Renal cortex interstitium (tissue), 15 donors: ENCODE measurements at places on chromosomes 6 and 20.

- no peak for DNase-seq
Measured at GRCh38 chr20:48191200-48191599, 405.9 kb upstream of the SULF2 start.

DNA sequence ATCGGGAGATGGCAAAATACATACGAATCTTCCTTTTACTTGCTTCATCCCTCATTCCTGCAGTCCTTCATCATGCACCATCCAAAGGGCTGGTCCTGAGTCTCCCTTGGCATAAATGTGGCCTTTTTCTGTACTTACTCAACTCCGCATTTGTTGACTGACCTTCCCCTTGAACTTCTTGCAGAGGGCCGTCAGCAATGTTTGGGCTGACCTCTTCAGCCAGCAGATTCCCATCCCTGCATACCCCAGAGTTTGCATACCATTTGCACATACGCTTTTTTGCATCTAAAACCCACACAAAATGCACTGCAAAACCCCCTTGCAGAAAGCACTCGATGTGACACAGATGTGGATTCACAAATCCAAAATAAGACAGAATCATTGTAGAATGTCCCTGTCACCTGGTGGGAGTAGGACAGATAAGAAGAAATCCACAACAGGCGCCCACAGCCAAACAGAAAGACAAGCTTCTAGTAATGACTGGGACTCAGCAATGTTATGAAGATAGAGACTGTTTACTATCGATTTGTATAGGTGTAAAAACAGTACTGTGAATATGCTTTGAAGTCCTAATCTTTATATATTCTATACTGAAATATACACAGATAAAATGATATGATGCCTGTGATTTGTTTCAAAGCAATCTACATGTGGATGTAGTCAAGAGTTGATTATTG is 45.8 kb downstream of the TBC1D7 start:
- no peak for DNase-seq

GRCh38 chr6:75581231-75581630 is 20.4 kb upstream of the SENP6 start:
- no peak for DNase-seq

GRCh38 chr20:49166534-49167449 is 21.3 kb downstream of the STAU1 start:
- no peak for DNase-seq

- DNase-seq: no peak
Measured at GRCh38 chr20:21534886-21535285, 21.0 kb upstream of the NKX2-2 start.

- no peak for DNase-seq
Measured at GRCh38 chr6:13563009-13563408, 11.4 kb upstream of the SIRT5 start.

- DNase-seq: no peak
Measured at GRCh38 chr20:1465470-1466210, 1.0 kb downstream of the NSFL1C start.

DNA sequence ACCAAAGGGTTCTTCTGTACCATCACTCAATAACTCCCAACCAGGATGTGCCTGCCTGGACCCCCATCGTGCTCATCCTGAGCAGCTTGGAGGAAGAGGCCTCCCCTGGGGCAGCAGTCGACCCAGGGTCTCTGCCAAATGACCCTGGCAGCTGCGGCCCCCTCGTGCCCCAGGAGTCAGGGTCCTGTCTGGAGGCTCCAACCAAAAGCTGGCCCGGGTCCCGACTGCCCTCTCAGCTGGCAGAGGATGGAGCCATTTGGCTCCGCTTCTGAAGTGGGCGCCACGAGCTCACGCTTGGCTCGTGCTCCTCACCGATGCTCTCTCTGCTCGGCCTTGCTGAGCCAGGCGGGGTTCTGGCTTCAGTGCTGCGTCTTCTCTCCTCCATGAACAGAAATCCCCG is 56.8 kb downstream of the TFAP2C start:
- DNase-seq: no peak

- no peak for DNase-seq
Measured at GRCh38 chr20:61799394-61799923, 266.2 kb downstream of the TAF4 start.

- DNase-seq: no peak
Measured at GRCh38 chr6:169415179-169415578, 161.5 kb upstream of the THBS2 start.

DNA sequence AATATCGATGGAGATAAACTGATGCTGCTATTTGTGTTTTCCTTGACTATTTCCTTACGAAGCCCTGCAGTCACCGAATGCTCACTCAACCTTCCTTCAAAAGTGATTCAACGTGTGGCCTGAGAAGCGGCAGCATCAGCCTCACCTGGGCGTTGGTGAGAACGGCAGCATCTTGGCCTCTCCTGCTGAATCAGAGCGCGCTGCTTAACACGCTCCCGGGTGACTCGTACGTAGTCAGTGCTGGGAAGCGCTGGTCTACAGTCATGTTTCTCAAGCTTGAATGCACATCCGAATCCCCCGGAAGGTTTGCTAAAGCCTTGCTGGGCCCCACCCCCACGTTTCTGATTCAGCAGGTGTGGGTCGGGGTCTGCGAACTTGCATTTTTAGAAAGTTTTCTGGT is 214.1 kb upstream of the RREB1 start:
- DNase-seq: no peak

DNA sequence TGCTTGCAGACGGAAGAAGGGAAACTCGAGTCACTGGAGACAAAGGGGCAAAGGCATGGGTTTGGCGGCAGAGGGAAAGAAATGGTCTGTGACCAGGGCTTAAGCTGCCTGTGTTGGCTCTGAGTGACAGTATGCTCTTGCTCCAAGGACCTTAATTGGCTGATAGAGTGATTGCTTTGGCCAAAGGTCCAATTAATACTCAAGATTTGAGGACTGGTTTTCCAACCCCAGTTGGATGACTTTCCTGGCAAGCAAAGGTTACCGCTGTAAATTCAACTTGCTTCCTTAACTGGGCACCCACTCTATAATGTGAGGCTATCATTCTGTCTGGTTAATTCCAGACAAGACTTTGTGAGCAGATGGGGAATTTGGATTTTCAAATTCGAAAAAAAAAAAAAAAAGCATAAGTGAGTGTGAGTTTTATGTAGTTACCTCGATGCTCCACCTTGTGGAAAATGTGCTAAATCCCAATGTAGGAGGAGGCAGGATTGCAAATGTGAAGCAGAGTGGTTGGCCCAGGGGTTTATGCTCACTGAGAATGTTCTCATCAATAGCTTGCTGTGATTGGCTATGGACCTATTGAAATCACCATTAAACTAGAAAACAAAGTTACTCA is 150.7 kb upstream of the GMDS start:
- DNase-seq: no peak

GRCh38 chr6:2296781-2297180 is 51.4 kb upstream of the GMDS start:
- no peak for DNase-seq

GRCh38 chr6:104509355-104509754 is 350.4 kb downstream of the HACE1 start:
- DNase-seq: no peak

DNA sequence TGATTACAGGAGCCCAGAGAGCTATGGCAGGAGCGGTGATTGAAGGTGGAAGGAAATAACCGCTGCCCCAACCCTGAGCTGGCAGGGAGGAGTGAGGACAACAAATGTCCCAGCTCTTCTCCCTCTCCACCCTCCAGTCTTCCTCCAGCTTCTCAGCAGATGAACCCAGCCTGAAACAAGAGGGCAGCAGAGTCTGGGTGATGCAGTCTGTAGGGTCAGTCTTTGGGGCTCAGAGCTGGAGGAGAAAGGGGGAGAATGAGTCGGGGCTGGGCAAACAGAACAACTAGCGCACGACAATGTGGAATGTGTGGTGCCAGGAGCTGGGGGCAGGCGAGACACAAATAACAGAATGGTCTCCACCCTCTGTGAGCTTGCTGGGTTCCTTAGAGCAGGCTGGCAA is 4.5 kb upstream of the GUCA1A start:
- DNase-seq: no peak

- peak; percentile 62 for DNase-seq
Measured at GRCh38 chr6:158060455-158061360, 79.0 kb downstream of the SYNJ2 start.

DNA sequence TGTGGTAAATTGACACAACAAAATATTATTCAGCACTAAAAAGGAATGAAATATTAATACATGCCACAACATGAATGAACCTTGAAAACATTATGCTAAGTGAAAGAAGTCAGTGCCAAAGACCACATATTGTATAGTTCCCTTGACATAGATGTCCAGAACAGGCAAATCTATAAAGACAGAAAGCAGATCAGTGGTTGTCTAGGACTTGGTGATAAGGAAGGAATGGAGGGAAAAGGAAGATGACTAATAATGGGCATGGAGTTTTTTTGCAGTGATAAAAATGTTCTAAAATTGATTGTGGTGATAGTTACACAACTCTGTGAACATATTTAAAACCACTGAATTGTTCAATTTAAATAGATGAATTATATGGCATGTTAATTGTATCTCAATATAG is 32.5 kb downstream of the TBX18 start:
- no peak for DNase-seq

GRCh38 chr20:44111712-44112335 is 75.2 kb downstream of the JPH2 start:
- no peak for DNase-seq

- no peak for DNase-seq
Measured at GRCh38 chr6:159578629-159579028, 114.4 kb downstream of the SOD2 start.

- DNase-seq: no peak
Measured at GRCh38 chr6:97842521-97842920, 559.5 kb upstream of the MMS22L start.

GRCh38 chr20:10653599-10654249 is 20.1 kb downstream of the JAG1 start:
- no peak for DNase-seq

DNA sequence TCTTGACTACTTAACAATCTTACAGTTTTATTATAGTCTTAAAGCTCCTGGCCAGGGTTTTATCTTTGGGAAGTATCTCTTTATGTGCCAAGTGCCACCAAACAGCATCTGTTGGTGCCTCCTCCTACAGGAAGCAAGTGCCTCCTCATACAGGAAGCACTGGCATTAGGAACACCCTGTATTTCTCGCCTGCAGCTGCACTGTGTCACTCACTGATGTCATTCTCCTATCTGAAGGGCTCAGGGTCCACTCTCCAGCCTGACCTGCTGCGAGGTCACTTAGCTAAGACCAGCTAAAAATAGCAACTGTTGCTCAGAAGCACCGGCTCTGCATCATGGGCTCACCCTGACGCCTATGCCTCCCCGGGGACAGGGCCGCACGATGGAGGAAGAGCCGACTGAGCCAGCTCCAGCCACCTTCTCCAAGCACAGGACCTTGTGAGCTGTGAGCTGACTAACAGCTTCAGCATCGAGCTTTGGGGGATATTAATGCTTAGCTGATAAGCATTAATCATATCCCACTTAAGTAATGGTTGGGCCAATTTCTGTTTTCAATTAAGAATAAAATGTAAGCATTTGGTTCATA is 66.3 kb upstream of the CD93 start:
- DNase-seq: no peak

- DNase-seq: no peak
Measured at GRCh38 chr6:3650076-3650958, 101.2 kb downstream of the PXDC1 start.

DNA sequence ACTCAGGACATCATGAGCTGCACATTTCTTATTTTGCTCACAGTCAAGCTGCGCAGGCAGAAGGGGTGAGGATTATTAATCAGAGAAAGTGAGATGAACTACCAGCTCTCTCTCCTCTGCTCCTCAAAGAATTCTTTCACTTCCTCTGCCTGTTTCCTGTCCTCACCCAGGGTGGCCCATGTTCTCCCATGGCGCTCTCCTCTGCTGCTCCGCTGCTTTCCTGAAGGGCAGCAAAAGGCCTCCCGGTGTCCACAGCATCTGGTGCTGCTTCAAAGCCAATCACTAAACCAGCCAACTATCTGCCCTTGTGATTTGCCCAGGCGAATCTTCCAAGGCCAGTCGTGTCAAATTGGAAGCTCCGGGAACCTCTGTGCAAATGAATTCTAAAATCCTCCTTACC is 324.2 kb downstream of the TPBG start:
- DNase-seq: no peak

DNA sequence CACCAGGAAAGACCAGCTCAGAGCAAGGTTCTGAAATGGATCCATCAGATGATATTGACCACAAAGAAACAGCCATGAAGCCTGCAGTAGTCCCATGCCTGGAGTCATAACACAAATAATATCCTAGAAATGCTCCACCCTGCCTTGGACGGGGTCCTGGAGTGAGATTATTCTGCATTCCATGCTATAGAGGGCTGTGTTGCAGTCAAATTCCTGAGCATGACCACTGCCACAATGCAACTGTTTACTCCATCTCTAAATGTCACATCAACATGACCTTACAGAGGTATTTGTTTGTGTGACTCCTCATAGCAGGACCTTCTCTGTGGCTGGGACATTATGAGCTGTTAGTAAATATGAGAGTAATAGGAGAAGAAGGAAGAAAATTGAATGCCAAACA is 257.5 kb upstream of the TCF21 start:
- no peak for DNase-seq

GRCh38 chr6:148973538-148974208 is 226.8 kb downstream of the UST start:
- no peak for DNase-seq

DNA sequence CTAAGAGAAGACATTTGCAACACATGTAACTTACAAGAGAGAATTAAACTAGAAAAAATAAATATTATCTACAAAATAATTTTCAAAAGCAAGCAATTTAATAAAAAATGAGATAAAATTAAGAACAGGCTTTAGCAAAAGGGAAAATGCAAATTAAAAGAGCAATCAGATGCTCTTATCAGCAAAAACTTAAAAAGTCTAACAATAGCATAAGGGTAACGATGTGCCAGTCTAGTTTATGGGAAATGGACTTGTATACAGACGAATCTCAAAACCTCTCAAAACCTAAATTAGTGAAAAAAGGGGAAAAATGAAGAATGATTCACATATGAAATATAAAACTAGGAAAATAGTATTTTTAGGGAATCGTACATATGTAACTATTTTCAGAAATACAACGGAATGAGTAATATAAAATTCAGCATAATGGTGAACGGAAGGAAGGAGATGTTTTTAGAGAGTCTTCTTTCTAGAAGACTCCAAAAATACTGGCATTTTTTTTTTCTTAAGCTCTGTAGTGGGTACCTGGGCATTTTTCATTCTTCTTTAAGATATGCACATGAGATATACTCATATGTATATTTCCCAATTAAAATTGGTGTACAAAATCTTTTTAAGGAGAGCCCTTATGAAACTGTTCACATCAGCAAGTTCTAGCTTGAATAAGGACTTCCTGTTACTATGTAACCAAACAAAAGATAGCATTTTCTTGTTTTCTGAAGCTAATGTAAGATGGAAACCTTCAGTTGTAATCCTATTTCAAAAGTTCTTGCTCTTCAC is 927 bp upstream of the MANEA start:
- DNase-seq: peak; percentile 18

DNA sequence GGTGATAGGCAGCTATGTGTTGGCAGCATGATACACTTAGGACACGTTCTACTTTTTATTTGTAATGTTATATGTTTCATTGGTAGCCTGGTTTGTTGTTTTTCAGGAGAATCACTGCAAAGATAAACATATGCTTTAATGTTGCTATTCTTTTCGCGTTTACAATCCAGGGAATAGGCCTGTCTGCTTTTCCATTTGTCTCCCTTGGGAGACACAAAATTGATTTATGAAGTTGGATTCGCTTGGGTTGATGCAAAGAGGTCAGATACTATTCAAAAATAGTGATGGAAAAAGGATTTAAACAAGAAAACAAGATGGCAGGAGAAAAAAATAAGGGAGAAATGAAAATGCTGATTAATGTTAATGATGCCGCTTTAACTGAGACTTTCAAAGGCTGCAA is 179.5 kb upstream of the SOX4 start:
- no peak for DNase-seq
